ENCODE measurements at places on chromosomes 11 and 22.

DNA sequence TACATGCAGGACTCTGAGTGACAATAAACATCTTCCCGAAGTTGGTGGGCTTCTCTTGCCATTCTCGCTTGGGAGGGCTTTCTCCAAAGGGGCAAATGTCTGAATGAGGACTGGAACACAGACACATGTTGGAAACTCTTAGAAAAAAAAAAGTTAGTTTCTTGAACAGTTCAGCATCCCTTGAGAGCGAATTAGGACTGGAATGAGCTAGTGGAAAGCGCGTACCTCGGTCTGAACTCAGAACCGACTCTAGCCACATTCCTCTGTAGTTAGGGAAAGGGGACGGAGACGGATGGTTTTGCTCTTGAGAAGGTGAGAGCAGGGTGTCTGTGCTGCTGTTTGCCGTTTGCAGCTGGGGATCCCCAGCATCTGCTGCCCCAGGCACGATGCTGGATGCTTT is 517.3 kb downstream of the TBC1D22A start:
- no peak for DNase-seq

- DNase-seq = no peak
Measured at GRCh38 chr11:115193914-115194801, 310.1 kb downstream of the CADM1 start.

DNA sequence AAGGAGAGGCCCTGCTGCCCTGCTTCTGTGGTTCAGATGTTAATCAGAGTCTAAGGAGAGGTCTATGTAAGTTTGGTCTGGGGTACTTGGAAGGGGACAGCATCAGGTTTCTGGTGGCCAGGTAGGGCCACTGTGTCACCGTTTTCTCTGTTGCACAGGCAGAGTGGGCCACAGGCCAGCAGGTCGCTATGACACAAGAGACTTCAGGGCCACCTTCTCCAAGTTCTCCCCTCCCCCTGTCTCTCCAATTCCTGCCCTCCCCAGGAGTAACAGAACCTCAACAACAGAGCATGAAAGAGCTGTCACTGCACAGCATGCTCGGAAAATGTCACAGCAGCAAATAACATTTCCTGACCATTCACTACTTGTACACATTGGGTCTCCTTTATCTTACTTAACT is 58.6 kb downstream of the MPPED2 start:
- no peak for DNase-seq

- DNase-seq = no peak
Measured at GRCh38 chr11:94882931-94883330, 90.4 kb downstream of the CWC15 start.

DNA sequence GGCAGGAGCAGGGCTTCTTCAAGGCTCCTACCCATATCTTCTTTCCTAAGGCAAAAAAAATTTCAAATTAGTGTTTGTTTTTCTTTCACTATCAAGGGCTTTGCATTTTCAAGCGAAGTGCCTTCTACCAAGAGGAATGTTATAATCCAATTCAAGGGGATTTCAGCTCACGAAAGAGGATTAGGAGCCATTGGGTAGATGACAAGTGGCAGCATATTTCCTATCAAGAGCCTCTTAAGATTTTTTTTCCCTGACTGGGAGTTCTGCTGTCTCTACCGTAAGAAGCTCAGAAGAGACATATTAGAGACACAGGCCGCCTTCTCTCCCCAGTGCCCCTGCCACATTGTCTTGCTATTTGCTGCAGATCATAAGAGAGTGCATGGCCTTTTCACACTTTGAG is 55.9 kb upstream of the BMAL1 start:
- no peak for DNase-seq

- peak; percentile 59 for DNase-seq
Measured at GRCh38 chr11:92867913-92868619, 101.4 kb upstream of the MTNR1B start.

DNA sequence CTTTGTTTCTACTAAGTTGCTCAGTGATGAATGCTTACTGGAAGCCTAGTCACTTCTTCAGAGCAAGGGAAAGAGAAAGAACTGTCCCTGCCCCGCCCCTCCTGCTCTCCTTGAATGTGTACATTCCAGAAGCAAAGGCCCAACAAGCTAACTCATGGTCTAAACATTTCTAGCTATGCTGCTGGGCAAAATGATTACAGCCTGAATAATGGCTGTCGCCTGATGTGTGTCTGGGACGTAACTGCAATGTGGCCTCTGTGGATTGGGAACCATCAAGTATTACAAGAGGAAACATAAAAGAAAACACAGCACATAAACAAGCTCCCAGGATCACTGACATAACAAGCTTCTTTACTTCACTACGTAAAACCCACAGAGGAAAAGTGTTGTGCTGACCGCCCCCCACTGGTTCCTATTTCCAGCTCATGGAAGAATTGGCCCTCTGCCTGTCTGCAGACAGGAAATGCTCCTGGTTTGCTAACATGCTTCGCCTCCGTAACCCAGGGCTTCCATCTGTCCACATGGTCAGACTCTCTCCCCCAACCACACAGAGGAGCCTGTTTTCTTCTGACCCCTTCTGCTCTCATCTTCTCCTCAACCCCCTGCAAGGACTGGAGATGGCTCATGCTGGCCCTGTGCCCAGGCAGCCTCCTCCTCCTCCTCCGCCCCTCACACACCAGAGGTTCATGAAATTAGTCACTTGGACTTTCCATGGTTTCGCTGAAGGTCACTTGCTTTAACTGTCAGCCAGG is 187.2 kb downstream of the MAML2 start:
- peak; percentile 85 for DNase-seq

- no peak for DNase-seq
Measured at GRCh38 chr11:35324981-35325380, 94.4 kb downstream of the SLC1A2 start.

DNA sequence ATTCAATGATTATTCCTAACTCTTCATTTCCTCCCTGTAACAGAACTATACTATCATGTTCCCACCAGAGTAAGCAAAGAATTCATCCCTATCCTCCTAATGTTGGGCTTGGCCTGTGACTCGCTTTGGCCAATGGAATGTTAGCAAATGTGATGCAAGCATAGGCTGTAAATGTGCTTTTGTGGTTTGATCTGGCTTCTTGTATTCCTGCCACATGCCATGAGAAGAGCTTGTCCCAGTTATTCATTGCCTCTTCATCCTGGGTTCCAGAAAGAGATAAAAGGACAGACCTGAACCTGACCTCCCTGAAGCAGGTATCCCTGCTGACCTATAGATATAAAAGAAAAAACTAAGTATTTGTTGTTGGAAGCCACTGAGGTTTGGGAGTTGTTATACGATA is 51.0 kb downstream of the SYTL2 start:
- no peak for DNase-seq

- no peak for DNase-seq
Measured at GRCh38 chr22:43337385-43337784, 5.8 kb downstream of the SCUBE1 start.

DNA sequence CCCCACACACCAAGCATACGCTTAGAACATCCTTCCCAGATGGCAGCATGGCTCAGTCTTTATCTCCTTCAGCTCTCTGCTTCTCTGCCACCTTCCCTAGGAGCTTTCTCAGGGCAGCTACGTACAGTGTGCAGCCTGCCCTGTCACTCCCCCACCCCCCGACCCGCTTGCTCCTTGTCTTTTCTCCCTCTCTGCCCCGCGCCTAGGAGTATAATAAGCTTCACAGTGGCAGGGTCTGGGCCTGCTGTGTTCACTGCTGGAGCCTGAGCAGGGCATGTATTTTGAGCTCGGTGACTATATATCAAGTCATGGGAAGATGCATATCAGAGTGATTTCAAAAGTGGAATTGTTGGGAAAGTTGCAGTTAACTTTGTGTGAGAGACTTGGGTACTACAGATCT is 55.8 kb upstream of the ADSL start:
- no peak for DNase-seq

GRCh38 chr11:63553759-63554158 is 9.4 kb downstream of the PLAAT2 start:
- no peak for DNase-seq

DNA sequence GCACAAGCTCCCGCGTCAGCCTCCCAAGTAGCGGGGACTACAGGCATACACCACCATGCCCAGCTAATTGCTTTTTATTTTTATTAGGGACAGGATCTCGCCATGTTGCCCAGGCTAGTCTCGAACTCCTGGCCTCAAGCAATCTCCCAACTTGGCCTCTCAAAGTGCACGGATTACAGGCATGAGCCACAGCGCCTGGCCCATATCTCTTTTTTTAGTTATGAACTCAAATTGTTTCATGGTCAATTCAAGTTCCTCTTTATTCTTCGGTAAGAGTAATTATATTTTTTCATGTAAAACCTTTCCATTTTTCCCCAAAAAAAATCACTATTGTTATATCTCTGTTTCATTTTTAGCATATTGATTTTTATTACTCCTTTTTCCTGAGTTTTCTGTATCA is 25.5 kb downstream of the FCHSD2 start:
- no peak for DNase-seq

GRCh38 chr11:32713496-32713895 is 81.0 kb downstream of the CCDC73 start:
- DNase-seq = peak; percentile 16

DNA sequence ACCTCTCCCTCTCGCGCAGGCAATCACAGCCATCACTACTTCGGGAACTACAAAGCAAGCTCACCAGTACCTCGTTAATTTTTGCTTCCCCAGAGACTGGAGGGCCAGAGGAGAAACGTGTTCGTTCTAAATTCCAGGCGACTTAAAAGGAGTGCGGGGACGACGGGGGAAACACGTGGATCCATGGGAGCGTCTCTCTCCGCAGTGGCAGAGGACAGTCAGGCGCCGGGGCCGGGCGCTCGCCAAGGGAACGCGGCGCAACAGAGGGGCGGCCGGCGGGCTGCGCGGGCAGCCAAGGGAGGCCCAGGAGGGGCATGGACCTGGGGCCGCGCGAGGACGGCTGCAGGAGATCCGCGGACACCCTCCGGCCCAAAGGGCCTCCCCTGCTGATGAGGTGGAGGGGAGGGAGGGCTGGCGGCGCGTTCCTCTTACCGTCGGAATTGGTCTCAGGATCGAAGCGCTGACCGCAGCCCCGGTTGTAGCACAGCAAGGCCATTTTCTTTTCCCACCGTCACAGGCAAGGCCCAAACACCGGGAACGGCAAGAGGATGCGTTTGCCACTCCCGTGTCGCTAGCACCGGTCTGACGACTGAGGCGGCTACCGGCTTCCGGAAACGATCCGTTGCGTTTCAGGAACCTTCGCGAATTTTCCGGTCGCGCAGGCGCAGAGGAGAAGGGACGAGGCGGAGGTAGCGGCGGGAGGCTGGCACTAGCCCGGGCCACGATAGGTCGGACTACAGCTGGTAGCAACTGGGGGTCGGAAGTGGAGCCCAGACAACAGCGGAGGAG is at the start of gene CHORDC1:
TSS of gene CHORDC1 (minus strand) at position 591 of the 789 bp plus-strand sequence. CDS start at position 496, 95 bp downstream.
- peak; percentile 92 for DNase-seq

- no peak for DNase-seq
Measured at GRCh38 chr11:100791860-100792259, 104.8 kb downstream of the ARHGAP42 start.

DNA sequence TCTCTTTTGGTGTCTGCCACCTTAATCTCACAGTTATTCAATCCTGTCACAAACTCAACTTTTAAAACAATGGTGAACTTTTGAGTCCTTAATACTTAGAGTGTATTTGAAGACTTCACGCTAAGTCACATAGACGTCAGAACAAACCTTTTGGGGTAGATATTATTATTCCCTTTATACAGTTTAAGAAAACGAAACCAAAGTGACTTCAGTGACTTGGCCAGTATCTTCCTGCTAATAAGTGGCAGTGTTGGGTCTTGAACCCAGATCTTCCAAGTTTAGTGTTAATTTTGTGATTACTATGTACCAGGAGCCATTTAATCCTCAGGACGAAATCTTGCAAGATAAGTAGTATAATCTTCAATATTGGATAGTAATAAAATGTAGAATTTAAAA is 691 bp downstream of the CEP295 start:
- DNase-seq = no peak

- peak; percentile 32 for DNase-seq
Measured at GRCh38 chr22:35842954-35843353, 125.3 kb downstream of the APOL5 start.

- peak; percentile 72 for DNase-seq
Measured at GRCh38 chr11:104033134-104033533, 3.3 kb upstream of the DDI1 start.

DNA sequence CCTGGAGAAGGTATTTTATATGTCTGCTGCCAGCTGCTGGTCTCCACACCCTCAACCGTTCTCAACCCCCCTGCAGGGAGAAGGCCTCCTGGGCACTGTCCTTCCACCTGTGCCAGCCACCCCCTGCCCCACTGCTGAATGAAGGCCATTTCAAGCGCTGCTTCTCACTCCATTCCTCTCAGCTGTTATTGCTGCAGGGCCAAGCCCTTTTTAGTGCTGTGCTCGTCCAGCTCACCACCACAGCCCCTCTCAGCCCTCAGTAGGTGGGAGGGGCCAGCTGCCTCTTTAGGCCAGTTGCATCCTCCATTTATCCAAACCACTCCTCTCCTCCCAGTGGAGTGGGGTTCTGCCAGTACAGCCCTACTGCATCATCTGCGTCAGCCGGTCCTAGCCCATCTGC is 1.8 kb upstream of the WBP2NL start:
- no peak for DNase-seq

DNA sequence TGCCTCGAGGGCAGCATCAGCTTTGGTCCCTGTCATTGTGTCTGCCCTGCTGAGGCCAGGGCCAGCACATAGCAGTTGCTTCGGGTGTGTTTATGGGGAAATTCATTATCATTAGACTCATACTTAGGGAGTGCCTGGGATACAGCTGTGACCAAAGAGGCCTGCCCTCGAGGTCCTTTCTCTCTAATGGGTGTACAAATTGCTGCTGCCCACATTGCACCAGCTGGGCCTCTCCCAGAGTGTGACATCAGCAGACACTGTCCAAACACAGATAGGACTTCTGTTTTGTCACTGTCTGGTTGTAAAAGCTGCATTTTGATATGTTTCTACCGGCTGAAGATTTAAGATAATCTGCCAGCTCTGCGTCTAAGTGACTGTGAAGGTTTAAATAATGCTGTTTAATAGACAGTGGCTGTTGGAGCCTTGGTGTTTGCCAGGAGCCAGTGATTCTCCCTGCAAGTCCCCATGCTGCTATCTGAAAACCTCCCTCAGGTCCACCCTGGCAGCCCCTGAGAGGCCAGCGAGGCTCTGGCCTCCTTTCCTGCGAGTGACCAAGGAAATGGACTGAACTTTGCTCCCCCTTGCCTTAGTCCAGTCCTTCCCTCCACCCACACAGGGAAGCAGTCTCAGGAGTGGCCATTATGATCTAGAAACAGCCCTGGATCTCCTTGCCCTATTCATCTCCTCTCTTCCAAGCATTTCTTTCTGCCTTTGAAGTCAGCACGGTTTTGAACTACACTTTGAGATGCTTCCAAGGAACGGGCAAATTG is 505.2 kb downstream of the TBC1D22A start:
- no peak for DNase-seq

DNA sequence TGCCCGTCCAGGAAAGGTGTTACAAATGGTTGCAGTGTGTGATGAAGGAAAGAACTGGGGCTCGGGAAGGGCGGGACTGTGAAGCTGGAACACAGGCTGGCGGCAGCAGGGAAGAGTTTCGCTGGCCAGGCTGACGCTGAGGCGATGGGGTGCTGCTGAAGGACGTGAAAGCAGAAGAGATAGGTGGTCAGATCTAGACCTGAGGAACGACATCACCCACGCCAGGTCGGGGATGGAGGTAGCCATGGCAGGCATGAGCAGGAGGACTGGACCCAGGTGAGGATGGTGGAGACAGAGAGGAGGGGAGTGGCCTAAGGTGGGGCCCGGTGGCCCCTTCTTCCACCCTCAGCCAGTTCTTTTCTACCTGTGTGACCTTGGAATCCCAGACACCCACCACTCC is 9.1 kb downstream of the CDC42EP2 start:
- no peak for DNase-seq

GRCh38 chr11:100354736-100355135 is 332.4 kb upstream of the ARHGAP42 start:
- no peak for DNase-seq
